Endothelial cell of umbilical vein (primary cell): ENCODE measurements at places on chromosomes 7 and 10. TPM values are rescaled to one million over a fixed set of nuclear protein-coding genes. Genes with fewer than 3 reads are reported as not detected.
A peak's percentile ranks its signal among the peaks of the same experiment; 100 is the strongest.

The PTN gene
- 0.07 and 0.13 TPM in 2 replicates for polyA plus RNA-seq

The COL17A1 gene
- 0.11 and 0.57 TPM in 2 replicates for polyA plus RNA-seq

DNA sequence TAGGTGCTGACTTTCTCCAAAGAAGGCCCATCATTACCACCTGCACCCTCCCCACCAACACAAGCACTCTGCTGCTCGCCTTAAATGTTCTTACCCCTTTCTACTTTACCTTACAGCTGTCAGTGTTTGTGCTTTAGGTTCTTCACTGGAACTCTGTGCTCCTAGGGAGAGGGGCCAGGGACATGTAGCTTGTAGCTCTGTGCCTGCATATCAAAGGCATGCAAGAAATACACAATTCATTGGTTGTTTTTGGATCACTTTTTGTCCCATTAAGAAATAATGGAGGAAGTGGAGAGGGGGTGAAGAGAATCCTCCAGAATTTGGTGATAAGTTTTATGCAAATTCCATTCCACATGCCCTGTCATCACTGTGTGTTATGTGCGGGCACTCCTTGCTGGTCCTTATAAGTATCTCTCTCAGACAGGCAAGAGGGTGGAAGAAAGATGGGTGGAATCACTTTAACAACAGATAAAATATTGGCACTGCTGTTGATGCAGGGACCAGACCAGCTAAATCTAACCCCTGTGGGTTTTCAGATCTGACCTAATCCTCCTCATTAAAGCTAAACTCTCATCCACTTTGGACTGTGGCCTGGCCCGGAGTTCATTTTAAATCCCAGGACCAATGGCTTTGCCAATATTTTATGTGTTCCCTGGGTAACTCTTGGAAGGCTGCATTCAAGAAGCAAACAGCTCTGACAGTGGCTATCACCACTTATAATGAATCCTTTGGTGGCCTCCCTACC is 375.8 kb upstream of the NFE2L3 start:
- DNase-seq, result no peak

DNA sequence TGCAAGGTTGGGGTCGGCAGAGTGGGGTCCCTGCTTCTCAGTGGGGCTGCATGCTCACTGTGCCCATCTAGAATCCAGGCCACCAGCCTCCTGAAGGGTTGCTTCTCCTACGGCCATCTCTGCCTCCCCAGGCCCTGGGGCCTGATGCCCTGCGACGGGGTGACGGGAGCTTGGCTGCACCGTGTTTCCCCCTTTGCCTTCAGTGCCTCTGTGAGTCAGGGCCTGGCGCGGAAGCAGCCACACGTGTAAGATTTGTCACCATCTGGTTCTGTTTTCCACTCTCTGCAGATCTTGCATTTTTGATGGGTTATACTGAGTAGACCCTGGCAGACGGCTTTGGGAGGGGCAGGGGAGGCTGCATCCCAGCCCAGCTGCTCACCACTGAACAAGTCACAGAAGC is 7.2 kb downstream of the ADAMTS14 start:
- DNase-seq, result no peak

- no peak for DNase-seq
Observed at GRCh38 chr7:139714163-139714901, 63.5 kb downstream of the HIPK2 start.

DNA sequence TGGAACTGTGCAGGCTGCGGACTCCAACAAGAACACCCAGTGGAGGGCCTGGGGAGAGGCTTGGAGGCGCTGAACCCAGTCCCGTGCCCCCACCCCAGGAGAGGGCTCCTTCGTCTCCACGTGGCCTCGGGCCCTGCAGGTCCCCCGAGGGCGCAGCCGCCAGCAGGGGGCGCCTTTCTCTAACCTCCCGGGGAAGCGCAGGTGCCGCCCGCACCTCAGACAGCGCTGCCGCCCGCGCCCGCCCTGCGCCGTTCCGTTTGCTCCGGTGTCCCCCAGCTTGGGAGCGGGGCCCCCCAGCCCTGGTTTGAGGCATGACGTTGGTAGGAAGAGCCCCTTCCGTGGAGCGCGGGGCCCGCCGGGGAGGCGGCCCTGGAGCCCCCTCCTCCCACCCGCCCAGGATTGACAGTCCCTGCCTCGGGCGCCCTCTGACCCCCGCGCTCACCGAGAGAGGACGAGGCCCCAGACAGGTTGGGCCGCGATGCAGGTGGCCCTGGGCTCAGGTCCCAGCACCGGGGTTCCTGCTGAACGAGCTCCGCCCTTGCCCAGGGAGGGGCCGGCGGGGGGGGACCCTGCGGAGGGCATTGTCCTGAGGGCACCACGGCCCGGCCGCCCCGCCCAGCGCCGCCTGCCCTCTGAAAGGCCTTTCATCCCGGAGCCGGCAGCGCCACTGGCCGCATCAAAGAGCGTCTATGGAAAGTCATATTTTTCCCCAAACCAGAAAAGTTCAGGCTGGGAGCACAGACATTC is 42.8 kb downstream of the FOXL3 start:
- peak; percentile 56 for DNase-seq

DNA sequence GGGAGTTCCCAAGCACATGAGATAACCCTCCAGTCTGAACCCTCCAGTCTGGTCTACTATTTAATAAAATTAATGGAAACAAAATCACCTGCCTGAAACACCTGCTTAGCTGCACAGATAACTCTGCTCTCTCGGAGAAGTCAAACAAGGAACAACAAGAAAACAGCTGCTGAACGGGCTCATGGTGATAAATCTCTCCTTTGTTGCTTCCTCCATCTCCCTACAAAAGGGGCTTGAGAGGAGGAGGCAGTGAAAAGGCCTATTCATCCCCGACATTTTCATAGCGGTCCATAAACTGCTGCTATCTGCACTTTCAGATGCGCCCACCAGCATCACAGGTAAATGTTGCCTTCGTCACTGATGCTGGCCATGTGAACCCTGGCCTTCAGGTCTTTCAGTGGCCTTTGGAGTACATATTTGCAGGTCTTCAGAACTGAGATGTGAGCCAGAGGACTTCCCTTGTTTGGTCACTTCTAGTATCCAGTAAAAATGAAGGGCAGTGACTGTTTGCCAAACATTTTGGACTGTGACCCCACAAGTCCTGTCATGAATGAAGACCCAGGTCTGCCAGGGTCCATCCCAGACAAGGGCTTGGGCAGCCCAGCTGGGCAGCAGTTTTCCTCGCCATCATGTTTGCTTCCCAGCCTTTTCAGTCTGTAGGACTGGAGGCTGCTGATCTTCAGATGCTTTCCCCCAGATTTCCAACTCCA is 15.9 kb downstream of the FKBP6 start:
- no peak for DNase-seq
